ENCODE measurements at places on chromosomes 12 and 14.

GRCh38 chr12:131140697-131141096 lies 187.0 kb downstream of the ADGRD1 start:
- no peak for DNase-seq

GRCh38 chr14:93536945-93537344 lies 106.2 kb downstream of the UNC79 start:
- no peak for DNase-seq

- DNase-seq: no peak
These were observed 171.5 kb downstream of the PTPN11 start for GRCh38 chr12:112590281-112590680.

DNA sequence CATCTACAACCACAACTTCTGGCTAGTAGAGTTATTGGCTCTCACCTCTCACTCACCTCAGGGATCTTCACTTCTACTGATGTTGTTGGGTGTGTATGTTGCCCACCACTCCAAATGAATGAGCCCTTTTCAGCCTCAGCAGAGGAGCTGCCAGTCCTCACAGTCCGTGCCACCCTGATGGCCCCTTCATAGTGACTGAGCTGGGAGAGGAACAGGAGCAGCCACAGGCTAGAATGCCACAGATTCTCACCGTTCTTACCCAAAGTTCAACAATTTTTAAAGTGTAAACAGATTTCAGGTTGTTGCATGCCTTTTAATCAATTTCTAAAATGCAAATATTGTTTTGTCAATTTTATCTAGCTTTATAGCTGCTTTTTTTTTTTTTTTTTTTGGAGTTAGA lies 74.5 kb upstream of the DNM1L start:
- no peak for DNase-seq

DNA sequence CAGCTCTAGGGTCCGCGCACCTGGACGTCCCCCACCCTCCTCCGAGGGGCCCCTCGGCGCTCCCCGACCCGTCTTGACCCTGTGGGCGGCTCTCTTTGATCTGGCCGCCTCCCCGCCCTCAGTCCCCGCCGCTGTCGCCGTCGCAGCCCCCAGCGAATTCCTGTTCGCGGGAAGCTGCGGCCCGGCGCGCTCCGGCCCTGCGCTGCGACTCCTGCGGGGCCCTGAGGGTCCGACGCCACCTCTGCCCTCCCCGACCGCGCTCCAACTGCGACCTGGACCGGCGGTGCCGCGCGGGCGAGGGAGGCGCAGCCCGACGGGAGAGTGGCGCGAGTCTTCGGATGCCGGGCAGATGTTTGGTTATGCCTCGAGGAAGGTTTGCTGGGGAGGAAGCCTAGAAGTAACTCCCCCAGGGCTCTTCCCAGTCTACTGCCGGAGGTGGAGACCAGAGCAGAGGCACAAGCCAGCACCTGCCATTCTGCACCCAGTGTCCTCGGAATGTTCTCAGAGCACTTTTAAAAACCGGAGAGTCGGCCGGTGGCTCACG lies 440 bp upstream of the ISM2 start:
- no peak for DNase-seq

DNA sequence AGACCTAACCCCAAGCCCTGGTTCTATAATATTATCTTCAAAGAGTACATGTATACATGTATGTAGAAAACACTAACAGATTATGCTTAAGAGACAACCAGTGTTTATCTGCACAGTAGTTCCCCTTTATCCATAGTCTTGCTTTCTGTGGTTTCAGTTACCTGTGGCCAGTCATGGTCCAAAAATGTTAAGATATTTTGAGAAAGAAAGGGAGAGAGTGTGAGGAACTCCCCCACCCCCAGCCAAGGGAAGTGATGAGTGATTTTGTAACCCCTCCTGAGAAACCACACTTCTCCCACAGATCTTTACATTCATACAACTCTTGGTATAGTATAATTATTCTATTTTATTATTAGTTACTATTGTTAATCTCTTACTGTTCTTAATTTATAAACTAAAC lies 77.3 kb upstream of the CNTN1 start:
- no peak for DNase-seq

GRCh38 chr12:34097213-34097612 lies 74.9 kb downstream of the ALG10 start:
- DNase-seq: no peak

DNA sequence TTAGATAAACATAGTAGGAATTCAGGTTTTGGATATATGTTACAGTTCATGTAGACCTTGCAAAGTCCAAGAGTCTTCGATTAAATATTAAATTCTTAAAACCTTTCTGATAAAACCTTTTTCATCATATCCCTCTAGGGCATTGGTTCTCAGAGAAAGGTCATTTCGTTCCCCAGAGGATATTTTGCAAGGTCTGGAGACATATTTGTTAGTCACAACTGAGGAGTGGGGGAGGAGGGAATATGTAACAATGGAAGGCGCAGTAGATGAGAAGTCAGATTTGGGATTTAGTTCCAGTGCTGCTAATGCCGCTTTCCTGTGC lies 5.3 kb downstream of the TMEM253 start:
- peak; percentile 77 for DNase-seq

- no peak for DNase-seq
These were observed 122.1 kb downstream of the PLEKHA5 start for GRCh38 chr12:19251481-19252132.

- DNase-seq: peak; percentile 80
These were observed 4.4 kb downstream of the ZBTB42 start for GRCh38 chr14:104805326-104805678.

- DNase-seq: no peak
These were observed 87.2 kb upstream of the PTPRB start for GRCh38 chr12:70724444-70724843.

DNA sequence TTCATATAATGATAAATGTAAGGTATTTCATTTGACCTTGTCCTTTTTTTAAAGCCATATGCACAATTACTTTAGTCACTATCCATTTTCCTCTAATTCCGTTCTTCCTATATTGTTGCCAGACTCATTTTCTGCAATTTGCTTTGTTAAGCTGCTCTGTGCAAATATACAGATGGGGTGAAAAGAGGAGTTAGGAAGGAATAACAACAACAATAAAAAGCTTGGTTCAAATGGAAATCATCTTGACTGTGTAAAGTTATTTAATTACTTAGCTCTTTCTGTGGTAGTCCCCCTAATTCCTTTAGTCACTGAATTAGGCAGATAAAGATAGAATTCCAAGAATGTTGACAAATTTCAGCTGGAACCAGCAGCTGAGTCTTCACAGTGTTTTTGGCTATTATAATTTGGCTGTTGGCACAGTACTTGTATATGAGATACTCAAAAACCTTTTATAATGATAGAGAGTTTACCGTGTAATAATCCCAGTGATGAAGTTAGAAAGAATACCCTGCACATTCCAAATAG lies 838.0 kb downstream of the RPS29 start:
- DNase-seq: no peak

DNA sequence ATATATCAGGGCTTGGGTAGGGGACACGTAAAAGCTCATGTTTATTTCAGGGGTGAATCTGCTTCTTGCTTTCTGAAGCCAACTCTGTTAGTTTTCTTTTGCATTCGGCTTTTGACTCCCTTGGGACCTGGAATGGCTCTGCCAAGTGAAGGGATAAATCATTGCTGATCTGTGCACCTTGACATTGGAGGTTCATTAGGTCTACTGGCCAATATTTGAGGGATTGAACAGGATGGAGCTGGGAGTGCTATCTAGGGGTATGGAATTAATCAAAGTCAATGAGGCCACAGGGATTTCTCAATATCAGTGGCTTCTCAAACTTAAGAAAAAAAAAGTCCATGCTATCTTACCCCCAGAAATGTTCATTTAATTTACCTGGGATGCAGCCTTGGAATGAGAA lies 203.5 kb upstream of the RMST start:
- DNase-seq: no peak

GRCh38 chr12:89723276-89723675 lies 14.6 kb upstream of the ATP2B1 start:
- no peak for DNase-seq

- peak; percentile 69 for DNase-seq
These were observed 47.7 kb downstream of the MVK start for GRCh38 chr12:109621211-109621694.

- DNase-seq: peak; percentile 67
These were observed 145.2 kb upstream of the KRR1 start for GRCh38 chr12:75656648-75657047.

- no peak for DNase-seq
These were observed 188.0 kb downstream of the CAND1 start for GRCh38 chr12:67457136-67457535.

- no peak for DNase-seq
These were observed 11.9 kb downstream of the SLCO1B3 start for GRCh38 chr12:20822415-20822814.

DNA sequence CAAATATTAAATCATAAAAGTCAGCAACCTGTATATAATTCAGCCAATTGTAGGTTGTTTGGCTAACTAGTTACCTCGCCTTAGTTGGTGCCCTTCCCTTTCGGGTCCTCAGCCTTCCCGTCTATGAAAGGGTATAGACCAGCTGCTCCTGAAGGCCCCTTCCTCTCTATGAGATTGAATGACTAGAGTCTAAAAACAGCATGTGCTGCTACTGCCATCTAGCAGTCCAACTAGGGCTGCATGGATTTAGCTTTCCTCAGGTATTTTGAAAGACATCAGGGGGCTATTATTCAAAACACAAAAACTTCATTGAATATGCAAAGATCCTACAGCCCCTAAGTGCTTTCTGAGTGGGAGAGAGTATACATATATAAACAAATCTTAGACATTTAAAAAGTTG lies 37.0 kb upstream of the TMEM263 start:
- no peak for DNase-seq

GRCh38 chr14:86334355-86334754 lies 804.4 kb downstream of the FLRT2 start:
- no peak for DNase-seq

GRCh38 chr12:16857456-16857923 lies 251.5 kb upstream of the LMO3 start:
- no peak for DNase-seq

- DNase-seq: no peak
These were observed 746 bp upstream of the DUSP16 start for GRCh38 chr12:12563290-12563928.

GRCh38 chr12:54007538-54008259 lies 1.1 kb upstream of the HOXC8 start:
- DNase-seq: no peak

- no peak for DNase-seq
These were observed 15.6 kb upstream of the RNU6-7 start for GRCh38 chr14:32186248-32186647.

DNA sequence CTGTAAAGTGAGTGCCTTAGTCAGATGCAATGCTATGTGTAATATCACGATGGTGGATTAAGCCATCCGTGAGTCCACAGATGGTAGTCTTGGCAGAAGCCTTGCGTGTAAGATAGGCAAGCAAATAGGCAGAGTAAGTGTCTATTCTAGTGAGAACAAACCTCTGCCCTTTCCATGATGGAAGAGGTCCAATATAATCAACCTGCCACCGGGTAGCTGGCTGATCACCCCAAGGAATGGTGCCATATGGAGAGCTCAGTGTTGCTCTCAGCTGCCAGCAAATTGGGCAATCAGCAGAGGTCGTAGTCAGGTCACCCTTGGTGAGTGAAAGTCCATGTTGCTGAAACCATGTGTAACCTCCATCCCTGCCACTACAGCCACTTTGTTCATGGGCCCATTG lies 371.2 kb upstream of the LRFN5 start:
- no peak for DNase-seq

- no peak for DNase-seq
These were observed 53.6 kb downstream of the SUSD6 start for GRCh38 chr14:69664865-69665526.

- no peak for DNase-seq
These were observed 301.8 kb downstream of the AEBP2 start for GRCh38 chr12:19741132-19741489.

- peak; percentile 34 for DNase-seq
These were observed 82.2 kb downstream of the ADCK1 start for GRCh38 chr14:77882098-77882497.

- no peak for DNase-seq
These were observed 204.2 kb upstream of the CDKN3 start for GRCh38 chr14:54192610-54193009.

DNA sequence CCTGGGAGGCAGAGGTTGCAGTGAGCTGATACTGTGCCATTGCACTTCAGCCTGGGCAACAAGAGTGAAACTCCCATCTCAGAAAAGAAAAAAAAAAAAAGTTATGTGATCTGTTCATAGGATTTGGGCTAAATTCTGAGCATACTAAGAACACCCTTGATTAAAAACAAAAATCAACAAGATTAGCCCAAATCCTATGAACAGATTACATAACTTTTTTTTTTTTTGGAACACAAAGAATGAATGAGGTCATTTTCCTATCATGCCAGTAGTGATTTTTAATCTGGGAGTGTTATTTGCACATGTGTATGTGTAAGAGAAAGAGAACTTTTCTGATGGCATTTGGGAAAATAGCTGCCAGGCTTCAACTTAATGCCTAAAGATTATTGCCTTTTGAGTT lies 208.7 kb downstream of the ERC1 start:
- DNase-seq: no peak

DNA sequence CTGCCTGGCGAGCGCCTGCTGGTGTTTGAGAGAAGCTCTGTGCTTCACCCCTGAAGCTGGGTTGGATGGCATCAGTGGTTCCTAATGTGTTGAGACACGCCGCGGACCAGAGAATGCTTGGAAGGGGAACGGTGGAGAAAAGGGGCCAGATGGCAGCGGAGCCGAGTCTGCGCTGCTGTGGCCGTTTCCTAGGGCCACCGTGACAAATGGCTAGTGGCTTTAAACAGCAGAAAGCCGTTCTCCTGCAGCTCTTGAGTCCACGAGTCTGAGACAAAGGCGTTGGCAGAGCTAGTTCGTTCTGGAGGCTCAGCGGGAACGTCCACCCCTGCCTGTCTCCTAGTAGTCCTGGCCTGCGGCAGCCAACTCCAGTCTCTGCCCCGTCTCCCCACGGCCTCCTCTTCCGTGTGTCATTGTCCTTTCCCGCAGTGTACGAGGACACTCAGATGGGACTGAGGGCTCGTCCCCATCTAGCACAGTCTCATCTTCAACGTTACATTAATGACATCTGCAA lies 103.6 kb downstream of the ADGRD1 start:
- DNase-seq: no peak

DNA sequence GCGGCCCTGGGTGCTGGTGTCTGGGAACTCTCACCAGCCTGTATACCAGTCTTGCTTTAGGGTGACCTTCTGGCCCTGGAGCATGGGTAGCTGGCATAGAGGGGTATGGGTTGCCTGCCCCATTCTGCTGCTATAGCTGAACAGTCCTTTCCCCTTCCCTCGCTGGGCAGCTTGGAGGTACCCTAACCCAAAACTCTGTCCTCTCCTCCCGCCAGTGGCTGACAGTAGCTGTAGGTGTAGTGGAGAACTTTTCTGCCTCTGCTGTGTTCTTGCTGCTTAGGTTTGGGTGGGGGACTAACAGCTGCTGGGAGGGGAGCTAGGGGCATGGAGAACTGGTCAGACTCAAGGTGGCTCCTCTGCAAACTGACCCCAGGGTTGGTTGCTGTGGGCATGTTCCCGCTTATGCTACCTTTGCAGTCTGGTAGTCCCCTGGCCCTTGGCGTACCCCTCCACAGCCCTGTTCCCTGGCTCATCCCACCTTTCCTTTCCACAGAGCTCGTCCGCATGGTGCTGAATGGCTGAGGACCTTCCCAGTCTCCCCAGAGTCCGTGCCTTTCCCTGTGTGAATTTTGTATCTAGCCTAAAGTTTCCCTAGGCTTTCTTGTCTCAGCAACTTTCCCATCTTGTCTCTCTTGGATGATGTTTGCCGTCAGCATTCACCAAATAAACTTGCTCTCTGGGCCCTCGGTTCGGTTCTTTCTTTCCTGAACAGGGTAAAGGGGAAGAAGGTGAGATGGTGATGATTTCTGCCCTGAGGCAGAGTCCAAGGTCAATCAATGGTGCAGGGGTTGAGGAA lies 2.9 kb downstream of the MYL6 start:
- DNase-seq: no peak

- no peak for DNase-seq
These were observed 60.8 kb upstream of the C14orf180 start for GRCh38 chr14:104518659-104519350.

All from fibroblast of gingiva (primary cell).